ENCODE measurements at places on chromosomes 5 and 9.

GRCh38 chr5:392431-392988 is 50.5 kb upstream of the EXOC3 start:
- no peak for DNase-seq

GRCh38 chr9:29717631-29718030 is 2144.3 kb upstream of the C9orf72 start:
- no peak for DNase-seq

GRCh38 chr5:1431896-1432295 is 13.3 kb downstream of the SLC6A3 start:
- DNase-seq: no peak

DNA sequence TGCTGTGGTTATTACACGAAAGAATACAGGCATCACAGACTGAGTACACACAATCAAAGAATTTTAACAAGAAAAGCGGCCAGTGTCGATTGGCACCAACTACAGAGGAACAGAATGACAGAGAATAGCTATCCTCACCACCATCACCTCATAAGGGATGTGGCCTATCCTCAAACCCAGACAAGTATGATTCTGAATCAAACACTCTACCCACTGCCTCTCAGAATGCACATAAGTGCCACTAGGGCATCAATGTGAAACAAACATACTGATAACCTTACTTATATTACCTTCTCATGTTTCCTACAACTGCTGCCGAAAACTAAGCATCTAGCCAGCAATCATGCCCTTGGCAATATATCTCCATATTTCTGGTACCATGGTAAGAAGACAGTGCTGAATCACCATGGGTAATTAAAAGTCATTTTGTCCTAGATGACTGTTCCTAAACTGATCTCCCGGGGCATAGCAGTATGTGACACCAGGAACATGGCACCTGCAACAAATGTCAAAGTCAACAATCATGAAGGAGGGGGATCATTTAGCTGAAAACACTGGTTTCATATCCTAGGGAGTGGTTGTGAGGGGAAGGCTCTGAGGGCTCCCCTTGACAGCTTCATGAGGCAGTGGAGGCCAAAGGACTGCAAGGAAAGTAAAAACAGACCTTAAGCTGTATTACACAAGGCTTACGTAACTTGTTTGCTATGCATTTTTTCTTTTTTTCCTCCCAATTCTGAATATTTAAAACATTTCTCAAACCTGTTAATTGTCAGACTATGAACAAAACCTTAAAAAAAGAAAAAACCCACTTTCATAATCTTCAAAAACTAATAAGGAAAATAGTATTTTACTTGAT is 88.3 kb downstream of the LHFPL2 start:
- no peak for DNase-seq

- no peak for DNase-seq
Observed at GRCh38 chr9:93580654-93581380, 4.4 kb downstream of the PHF2 start.

DNA sequence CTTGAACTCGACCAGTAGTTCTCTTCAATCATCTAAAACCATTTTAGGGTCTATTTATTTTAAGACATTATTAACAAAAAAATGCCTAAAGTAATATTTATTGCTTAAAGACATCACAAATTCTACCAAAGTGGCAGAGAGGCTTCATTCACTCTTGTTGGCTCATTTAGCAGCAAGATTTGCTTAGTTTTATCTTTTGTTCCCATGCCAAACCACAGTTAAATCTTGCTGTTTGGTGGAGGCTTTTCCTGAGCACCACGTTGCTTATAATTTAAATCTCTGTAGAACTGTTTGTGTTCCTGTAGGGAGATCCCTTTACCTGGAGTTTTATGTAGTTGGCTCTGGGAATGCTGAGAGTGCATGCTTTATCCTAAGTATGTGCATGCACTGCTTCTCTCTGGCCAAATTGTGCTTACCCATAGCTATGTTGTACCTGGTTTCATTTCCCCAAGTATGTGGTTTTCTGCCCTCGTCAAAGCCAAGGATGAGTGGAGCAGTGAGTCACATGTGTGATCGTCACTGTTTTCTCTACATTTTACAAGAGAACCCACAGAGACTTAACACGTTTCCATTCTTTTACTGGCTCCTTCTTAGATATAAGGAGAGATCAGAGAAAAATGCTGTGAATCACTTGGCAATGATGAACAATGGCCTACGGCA is 42.1 kb upstream of the MAST4 start:
- no peak for DNase-seq

Measured in BJ (cell line).